ENCODE measurements at places on chromosomes 7 and 10. TPM values are rescaled to one million over a fixed set of nuclear protein-coding genes. Genes with fewer than 3 reads are reported as not detected.

The SMKR1 gene
- total RNA-seq, result 0.20 TPM

The LIPK gene
- not detected for total RNA-seq

The ASAH2 gene
- 3.2 TPM for total RNA-seq

The CYP3A5 gene
- total RNA-seq, result not detected

The GIMAP6 gene
- total RNA-seq, result 0.46 TPM

The ECHDC3 gene
- 4.4 TPM for total RNA-seq

The MEOX2 gene
- 28.3 TPM for total RNA-seq

The C10orf90 gene
- total RNA-seq, result 0.26 TPM

The TAF6 gene
- 63.1 TPM for total RNA-seq

The CALML3 gene
- total RNA-seq, result not detected

The ABLIM1 gene
- total RNA-seq, result 17.1 TPM

The CAV1 gene
- 405 TPM for total RNA-seq

The IKZF1 gene
- not detected for total RNA-seq

The CPA2 gene
- total RNA-seq, result not detected

The TCAF1 gene
- 99.4 TPM for total RNA-seq

The GALNT11 gene
- 61.1 TPM for total RNA-seq

The PRXL2A gene
- total RNA-seq, result 8.9 TPM

The IKZF5 gene
- total RNA-seq, result 3.8 TPM

The ANKRD30A gene
- not detected for total RNA-seq

The PSAP gene
- total RNA-seq, result 1,716 TPM

The PITRM1 gene
- total RNA-seq, result 68.0 TPM
